ENCODE measurements at places on chromosomes 2 and 18. TPM values are rescaled to one million over a fixed set of nuclear protein-coding genes. Genes with fewer than 3 reads are reported as not detected.

- no peak for DNase-seq
Observed at GRCh38 chr2:175187378-175187777, 5.9 kb upstream of the ATP5MC3 start.

GRCh38 chr18:37639846-37640245, 74.2 kb upstream of the CELF4 start:
- DNase-seq, result no peak

GRCh38 chr2:176126929-176127773, 2.4 kb upstream of the HOXD8 start:
- DNase-seq, result peak; percentile 81

DNA sequence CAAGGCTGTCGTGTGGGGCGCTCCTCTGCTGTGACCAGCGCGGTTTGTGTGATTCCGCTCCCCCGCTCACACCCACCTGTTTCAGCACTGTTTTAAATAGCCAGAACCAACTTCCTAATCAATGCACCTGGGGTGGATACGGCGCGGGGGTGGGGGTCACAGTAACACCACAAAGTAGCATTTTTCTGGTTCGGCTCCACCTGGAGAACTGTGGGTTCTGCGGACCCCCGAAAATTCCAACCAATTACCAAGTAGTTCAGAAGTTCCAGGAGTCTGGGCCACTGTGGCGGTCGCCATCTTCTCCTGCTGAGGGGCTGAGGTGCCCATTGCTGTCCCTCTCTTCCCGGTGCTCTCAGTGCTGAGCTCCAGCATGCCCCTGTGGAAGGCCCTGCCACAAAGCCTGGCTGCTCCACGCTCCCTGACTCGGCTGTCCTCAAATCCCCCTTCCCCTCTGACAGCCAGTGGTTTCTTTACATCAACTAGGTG, 79.4 kb downstream of the GFPT1 start:
- no peak for DNase-seq

- DNase-seq, result no peak
Observed at GRCh38 chr2:241922411-241922810, 52.9 kb downstream of the RTP5 start.

DNA sequence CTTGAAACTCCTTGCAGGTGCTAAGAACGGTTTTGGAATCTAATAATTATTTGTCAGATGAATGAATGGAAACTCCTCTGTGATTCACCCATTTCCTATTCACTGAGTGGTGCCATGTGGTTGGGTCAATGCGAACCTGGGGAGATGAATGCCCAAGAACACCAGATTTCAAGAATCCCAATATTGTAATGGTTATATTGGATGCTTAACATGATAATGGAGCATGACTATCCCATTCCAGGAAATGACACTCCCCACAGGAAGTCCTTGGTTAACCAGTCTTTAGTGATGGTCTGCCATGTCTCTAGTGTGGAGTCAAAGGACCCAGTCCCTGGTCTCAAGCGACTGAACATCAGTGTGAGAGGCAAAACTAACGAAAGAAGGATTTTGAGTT, 67.9 kb upstream of the ST3GAL5 start:
- no peak for DNase-seq

DNA sequence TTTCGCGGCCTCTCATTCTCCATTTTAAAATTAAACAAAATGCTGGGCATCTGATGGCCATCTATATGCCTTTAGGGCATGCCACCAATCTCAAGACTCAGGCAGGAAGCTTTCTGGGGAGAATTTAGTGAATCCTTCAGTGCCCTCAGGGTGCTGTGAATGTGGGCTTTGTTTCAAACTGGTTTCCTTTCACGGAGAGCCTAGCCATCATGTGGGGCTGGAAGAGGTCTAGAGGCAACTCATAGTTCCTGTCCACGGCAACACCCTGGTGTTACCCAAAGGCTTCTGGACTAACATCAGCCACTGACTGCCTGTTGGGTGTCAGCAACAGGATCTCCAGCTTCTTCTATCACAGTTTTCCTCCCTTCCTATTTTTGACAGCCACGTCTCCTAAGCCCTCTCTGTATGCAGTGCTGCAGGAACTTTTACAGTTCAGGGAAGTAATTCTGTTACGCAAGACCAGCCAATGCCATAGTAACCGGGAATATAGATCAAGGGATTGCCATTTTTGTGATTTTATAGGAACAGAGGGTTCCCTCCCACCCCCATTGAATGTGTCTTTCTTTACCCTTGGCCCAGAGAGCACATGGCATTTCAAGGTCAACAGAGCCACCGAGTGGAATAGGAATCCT, 7.9 kb upstream of the WDR33 start:
- no peak for DNase-seq

DNA sequence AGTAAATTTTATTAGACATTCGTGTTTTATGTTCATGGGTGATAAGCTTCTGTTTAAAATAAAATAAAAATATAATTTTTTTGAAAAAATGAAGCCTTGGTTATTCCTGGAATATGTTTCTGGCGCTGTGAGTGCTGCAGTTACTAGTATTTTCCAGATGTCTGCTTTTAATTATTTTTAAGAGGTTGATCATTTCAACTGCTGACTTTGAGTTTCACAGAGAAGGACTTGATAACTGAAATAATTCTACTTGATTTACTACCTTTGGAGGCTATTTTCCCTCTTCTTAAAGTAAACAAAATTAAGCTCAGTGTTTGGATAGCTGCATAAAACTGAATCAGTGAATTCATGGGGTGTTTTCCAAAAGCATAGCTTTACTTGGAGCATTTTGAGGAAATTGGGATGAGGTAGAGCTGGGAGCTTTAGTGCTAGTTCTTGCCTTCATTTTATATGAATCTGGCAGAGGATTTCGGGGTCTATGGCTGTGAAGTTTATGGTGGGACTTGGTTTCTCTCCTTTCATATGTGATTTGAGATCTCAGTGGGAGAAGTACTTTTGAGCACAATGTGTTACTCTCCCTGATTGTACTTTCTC, 666.5 kb downstream of the DCDC2C start:
- peak; percentile 47 for DNase-seq

GRCh38 chr2:239370876-239371725, 29.7 kb downstream of the HDAC4 start:
- no peak for DNase-seq

DNA sequence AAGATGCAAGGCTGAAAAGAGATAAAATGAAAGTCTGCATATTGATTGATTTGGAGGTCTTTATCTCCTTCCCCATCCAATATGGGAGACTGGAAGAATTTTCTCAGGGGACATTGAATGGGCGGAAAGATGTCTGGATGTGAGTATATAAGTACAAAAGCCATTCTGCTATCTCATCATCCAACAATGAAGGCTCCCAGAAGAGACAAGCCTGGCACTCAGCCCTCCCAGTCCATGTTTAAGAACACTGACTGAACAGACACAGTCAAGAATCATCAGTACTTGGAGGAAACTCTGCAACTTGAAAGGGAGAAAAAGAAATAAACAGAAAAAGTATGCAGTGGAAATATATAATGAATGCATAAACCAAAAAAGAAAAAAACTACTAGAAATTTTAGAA, 80.9 kb downstream of the PTRHD1 start:
- DNase-seq, result peak; percentile 55

- no peak for DNase-seq
Observed at GRCh38 chr2:42755191-42755880, 8.6 kb downstream of the OXER1 start.

- DNase-seq, result no peak
Observed at GRCh38 chr2:1758171-1758570, 13.9 kb upstream of the PXDN start.

DNA sequence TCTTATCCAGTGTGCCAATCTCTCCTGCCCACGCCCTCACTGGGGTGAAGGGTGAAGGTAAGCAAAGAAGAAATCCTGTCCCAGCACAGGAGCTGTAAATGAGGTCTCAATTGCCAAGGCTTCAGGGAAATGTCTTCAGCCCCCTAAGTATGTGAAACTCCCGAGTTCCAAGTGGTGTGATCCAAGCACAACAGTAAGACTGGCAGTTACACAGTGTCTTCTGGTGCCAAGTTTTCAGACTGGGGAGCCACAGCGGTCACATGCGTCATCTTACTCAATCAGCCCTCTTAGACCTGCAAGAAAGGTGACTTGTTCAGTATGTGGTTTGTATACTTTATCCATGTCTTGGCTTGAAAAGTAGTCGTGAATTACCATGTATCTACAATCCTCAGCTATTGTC, 55.0 kb upstream of the SPRED2 start:
- no peak for DNase-seq

GRCh38 chr2:233416706-233417105, 62.4 kb downstream of the DGKD start:
- no peak for DNase-seq

DNA sequence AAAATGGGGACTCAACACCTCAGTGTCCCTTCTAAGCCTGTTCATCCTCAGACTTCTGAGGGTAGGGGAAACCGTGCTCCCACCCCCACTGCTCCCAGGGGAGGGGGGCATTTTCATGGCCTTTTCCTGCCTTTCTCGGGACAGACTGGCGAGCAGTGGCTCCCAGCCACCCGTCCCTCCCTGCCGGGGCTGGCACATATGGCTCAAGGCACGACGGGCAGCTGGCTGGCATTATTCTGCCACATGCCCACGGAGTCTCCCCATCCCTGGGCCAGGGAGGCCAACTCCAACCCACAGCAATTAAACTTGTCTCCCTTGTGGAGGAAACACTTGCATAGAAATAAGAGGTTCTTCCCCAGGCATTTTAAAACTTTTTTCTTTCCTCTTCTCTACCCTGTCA, 148.5 kb upstream of the CBLN2 start:
- DNase-seq, result no peak

DSG3 gene
- 0.12 TPM for polyA plus RNA-seq

IL36RN gene
- not detected for polyA plus RNA-seq

TGFA gene
- polyA plus RNA-seq, result 0.57 TPM

CDH19 gene
- polyA plus RNA-seq, result 0.92 TPM

PROC gene
- 0.93 TPM for polyA plus RNA-seq

PPP1R1C gene
- not detected for polyA plus RNA-seq

IL1R1 gene
- polyA plus RNA-seq, result 9.3 TPM

TMEM163 gene
- 0.72 TPM for polyA plus RNA-seq

COX7A2L gene
- polyA plus RNA-seq, result 150 TPM
